Activated CD8-positive, alpha-beta memory T cell treated with anti-CD3 and anti-CD28 coated beads for 1 hour (primary cell): ENCODE measurements at places on chromosomes 5 and 9.

DNA sequence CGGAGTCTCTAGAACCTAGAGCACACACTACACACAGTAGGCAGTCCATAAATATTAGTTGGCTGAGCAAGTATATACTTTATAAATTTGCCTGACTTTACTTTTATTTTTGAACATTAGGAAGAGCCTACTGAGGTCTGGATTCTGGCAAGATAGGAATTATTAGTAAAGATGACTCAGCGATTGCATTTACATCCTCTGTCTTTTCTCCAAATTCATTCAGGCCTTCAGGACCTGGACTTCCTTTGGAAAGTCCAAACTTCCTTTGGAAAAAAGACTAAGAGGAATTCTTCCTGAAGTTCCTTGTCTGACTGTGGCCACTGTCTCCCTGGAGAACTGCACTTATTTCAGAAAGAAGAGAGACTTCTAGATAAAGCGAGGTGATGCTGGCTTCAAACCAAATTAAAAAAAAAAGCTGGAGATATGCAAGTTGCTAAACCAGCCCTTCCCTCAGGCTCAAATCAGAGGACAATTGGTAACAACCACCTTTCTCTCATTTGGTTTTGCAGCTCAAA, 251.3 kb downstream of the GAS1 start:
- DNase-seq, result no peak

- DNase-seq, result no peak
Measured at GRCh38 chr9:108565651-108566378, 290.0 kb downstream of the ACTL7B start.

DNA sequence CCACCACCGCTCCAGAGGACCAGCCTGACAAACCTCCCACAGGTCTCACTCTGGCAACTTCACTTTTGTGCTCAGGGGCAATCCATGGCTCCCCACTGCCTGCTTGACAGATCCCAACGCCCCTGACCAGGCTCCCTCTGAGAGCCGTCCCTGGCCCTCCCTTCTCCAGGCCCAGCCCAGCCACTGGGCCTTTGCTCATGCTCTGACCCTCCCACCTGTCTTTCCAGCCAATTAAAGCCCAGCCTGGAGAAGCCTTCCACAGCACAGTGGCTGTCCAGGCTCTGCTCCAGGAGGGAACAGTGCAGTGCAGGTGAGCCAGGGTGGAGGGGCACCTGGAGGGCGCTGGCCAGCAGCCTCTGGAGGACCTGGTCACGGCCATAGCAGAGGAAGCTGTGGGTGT, 3.3 kb downstream of the ENTPD2 start:
- no peak for DNase-seq

GRCh38 chr5:168831383-168831782, 252.2 kb upstream of the PANK3 start:
- no peak for DNase-seq

- DNase-seq, result no peak
Measured at GRCh38 chr9:88767504-88767790, 223.8 kb upstream of the S1PR3 start.

- DNase-seq, result no peak
Measured at GRCh38 chr5:23289162-23289561, 218.2 kb upstream of the PRDM9 start.

DNA sequence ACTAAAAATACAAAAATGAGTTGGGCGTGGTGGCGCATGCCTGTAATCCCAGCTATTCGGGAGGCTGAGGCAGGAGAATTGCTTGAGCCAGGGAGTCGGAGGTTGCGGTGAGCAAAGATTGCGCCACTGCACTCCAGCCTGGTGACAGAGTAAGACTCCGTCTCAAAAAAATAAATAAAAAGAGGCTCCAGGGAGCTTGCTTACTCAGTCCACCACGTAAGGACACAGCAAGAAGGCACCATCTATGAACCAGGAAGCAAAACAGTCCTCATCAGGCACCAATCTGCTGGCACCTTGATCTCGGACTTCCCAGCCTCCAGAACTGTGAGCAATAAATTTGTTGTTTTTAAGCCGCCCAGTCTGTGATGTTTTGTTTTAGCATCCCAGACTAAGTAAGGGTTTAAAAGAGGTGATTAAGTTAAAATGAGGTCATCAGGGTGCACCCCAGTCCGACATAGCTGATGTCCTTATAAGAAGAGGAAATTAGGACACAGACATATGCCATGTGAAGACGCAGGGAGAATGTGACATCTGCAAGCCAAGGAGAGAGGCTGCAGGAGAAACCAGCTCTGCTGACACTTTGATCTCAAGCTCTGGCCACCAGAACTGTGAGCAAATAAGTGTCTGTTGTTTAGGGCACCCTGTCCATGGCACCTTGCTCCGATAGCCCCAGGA, 45.9 kb downstream of the C9orf50 start:
- DNase-seq, result no peak

DNA sequence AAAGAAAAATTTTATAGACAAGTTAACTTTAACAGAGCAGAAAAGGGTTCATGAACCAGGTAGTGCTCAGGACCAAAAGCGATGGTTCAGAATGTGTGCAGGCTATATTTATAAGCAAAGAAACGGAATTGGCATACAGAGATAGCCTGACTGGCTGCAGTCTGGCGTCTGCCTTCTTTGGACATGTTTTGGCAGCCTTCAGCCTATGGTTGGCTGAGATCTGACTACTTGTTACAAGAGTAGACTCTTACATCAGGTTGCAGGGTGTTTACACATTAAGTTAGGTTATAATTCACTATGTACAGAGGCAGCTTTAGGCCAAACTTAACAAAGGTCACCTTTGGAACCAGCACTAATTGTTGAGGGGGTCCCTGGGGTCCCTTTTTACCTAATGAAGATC, 7.0 kb downstream of the NOP16 start:
- DNase-seq, result no peak
